ENCODE measurements at places on chromosomes 3 and 15. TPM values are rescaled to one million over a fixed set of nuclear protein-coding genes. Genes with fewer than 3 reads are reported as not detected.

DNA sequence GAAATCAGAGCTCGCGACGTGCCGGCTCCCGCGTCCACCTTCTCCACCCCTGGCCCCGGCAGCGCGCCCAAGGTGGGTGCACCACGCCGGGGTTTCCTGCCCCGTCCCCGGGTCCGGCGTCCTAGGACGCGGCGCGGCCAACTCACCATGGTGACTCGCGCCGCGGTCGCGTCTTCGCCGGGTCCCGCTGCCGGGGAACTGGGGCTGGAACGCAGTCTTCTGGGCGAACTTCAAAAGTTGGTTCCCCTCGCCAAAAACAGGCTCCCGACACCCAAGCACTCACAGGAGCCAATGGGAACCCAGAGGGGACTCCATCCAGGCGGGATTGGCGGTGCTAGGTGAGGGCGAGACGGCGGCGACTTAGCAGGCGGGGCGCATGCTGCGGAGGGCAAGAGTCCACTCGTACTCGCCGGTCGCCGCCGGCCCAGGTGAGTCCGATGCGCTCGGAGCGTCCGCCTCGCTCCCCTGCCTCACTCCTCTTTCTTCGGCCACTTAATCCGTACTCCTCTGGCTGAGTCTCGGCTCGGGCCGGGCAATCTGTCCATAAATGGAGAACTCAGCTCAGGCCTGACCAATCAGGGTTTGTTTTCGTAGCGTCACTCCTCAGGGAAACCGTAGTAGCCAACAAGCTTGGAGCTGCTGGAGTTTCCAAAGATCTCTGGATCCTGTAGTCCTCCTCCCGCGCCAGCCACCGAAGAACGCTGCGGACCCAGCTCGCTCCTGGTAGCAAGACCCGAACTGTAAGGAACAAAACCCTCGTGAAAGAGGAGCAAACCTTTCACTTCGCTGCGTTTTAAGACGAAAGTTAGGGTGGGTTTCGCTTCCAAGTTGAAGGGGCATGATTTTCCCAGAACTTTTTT, at the start of gene MYO1E:
Gene MYO1E (minus strand): TSS at position 520 of the 860 bp plus-strand sequence. CDS start 371 bp downstream, at position 149.
- peak; percentile 97 for DNase-seq

DNA sequence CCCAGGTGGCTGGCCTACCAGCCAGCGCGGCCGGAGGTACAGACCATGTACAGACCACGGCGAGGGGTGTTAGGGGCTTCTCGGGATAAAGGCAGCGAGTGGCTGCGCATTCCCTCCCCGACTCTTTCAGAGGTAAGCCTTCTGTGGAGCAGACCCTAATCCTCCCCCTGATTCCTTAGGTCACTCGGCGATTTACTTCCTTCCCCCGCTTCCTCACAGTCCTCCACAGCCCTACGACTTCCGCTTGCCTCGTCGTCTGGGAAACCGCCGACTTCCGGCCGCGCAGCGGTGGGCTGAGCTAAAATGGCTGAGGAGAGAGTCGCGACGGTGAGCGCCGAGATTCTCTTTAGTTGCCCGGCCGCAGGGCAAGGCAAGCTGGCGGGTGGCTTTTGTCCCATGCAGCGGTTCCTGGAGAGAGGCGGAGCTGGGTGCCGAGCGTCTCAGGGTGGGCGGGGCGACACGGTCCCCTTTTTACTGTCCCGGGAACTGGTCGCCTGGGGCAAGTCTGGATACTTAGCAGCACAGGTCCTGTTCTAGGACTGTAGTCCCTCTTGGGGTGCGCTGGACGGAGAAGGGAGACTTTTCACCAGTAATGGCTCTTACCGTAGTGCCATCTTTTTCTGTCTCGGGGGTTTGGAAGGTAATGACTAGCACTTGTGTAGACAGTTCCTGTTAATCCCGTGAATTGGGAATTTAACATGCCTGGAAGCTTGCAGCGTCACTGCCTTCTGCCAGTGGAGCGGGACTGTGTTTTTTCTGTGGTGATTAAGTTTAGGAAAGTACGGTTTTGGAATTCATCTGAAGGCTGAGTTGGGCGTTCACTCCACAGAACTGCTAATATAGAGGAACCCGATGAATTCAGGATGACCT, at the start of the genes BBS4 and HIGD2B:
Gene BBS4 (plus strand): TSS at position 283 of the 870 bp plus-strand sequence. CDS start 21 bp downstream, at position 304.
Gene HIGD2B (minus strand): TSS at position 258 of the 870 bp plus-strand sequence. CDS start 9,808 bp downstream, outside the sequence.
- DNase-seq, result peak; percentile 90

CYP1A2 gene
- 0.46 TPM for polyA plus RNA-seq

CCK gene
- polyA plus RNA-seq, result not detected

GRCh38 chr15:49415638-49416037, 7.4 kb upstream of the FGF7 start:
- no peak for DNase-seq
